Spleen (tissue), 13 donors: ENCODE measurements at places on chromosomes 16 and 17. TPM values are rescaled to one million over a fixed set of nuclear protein-coding genes. Genes with fewer than 3 reads are reported as not detected.

The ACSM5 gene
- 2.1 TPM for total RNA-seq

The TBC1D26 gene
- total RNA-seq = 0.32 TPM

The CCL17 gene
- total RNA-seq = not detected

The SYT17 gene
- 1.2 TPM for total RNA-seq

The PRKCB gene
- 206 TPM for total RNA-seq

The CDYL2 gene
- 18.0 TPM for total RNA-seq

The TPSG1 gene
- total RNA-seq = 0.46 TPM

The FOXO3B gene
- 3.9 TPM for total RNA-seq

The PDILT gene
- total RNA-seq = not detected
